Fibroblast of skin of abdomen (primary cell): ENCODE measurements at places on chromosomes 1 and 21.

DNA sequence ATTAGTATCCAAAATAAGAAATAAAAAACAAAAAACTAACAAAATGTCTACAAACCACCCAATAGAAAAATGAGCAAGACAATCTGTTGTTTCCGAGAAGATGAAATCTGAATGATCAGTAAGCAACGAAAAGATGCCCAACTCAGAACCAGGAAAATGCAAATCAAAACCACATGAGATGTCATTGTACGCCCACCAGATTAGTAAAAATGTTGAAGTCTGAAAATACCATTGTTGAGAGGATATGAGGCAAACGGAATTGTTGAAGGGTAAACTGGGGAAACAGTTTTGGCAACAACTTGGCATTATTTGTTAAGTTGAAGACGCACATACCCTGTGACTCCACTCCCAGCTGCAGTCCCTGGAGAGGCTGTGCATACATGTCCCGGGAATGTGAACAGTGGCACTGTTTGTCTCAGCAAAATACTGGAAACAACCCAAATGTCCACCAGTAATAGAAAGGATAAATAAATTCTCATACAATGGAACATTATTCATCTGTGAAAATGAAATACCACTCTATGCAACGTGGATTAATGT lies 10.6 kb downstream of the ZBTB17 start:
- DNase-seq: peak; percentile 61

DNA sequence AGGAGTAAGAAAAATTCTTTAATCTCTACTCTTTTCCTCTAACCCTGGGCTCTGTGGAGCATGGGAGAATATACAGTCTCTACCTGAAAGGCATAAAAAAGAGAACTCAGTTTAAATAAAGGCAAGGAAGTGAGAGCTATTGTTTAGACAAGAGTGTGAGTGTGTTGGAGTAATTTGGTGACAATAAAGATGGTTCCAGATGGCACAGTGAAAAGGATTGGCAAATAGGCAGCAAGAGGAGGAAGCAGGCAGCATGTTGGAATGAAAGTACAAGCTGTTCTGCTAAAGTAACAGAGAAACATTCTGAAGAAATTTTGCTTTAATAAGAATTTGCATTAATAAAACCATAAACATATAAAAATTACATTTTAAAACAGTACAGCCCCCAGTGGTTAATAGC lies 163.4 kb downstream of the DNM3 start:
- DNase-seq: no peak

GRCh38 chr1:75677443-75677842 lies 47.1 kb upstream of the ACADM start:
- no peak for DNase-seq

DNA sequence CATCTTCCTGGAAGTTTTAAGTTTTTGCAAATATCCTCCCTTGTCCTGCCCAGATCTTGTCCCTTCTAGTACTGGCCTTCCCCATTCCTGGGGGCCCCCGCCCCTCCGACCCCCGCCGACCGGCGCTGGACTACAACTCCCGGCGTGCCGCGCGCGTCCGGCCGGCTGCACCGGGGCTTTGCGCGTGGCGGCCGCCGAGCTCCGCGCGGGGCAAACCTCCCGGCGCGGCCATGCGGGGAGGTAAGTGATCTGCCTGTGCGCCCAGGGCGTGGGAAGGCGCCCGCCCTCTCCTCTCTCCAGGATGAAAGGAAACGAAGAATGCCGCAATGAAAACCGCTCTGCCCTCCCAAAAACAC lies 3.2 kb upstream of the SAMD13 start:
- peak; percentile 40 for DNase-seq

DNA sequence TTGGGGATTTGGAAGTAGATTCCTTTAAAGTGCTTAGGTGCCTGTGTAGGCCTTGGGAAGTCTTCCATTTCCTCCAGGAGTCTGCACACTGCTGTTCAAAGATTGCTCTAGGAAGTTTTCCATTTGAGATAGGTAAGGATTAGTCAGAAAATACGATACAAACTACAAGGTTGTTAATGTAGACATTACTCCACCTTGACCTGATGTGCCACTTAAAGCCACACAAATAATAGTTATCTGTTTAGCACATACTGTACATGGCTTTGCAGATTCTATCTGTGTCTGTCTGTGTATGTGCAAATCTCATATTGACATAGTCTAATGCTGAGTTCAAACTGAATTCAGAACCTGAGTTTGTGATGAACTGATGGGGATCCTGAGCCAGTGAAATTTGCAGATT lies 118.4 kb downstream of the RHOU start:
- no peak for DNase-seq

GRCh38 chr1:240906477-240906876 lies 294.5 kb upstream of the GREM2 start:
- no peak for DNase-seq

DNA sequence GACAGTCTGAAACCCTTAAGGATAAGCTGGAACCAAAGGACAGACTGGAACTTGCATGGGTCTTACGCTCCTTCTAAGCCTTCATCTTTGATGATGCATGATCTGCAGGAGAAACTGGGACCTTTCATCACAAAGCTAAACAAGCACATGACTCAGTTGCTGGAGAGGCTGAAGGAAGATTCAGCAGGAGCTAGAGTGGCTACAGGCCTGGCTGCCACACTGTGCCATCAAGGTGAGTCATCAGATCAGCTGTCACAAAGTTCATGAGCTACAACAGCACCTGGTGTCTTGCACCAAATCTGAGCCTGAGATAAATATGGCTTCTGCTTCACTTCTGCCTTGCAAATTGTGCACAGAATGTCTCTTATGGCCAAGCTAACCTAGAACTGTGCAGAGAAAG lies 95.5 kb upstream of the MARK1 start:
- no peak for DNase-seq

DNA sequence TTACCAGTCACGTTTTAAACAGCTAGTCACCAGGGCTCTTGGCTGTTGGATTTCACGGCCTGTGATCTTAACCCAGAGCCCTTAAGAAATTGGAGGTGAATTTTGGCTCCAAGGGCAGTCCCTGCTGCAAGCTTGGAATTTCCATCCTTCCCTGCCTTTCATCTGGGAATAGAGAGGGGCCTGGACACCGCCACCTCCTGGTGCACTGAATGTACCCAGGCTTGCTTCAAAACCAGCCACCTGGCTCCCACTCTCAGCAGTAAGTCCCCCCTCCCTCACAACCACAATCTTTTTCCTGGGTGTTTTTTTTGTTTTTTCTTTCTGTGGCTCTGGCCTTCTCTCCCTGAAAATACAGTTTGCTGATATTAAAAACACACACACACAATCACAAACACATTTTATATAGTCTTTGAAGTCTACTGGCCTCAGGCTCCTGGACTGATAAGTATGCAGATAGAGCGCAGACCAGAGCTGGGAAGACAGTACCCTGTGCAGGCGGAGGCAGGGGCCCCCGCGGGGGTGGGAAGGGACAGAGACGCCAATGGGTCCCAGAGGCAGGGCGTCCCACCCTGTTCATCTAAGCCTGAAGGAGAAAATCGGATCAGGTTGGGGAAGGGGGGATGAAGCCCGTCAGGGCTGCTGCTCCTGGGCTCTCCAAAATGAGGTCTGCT lies 65.8 kb upstream of the IGSF21 start:
- no peak for DNase-seq

DNA sequence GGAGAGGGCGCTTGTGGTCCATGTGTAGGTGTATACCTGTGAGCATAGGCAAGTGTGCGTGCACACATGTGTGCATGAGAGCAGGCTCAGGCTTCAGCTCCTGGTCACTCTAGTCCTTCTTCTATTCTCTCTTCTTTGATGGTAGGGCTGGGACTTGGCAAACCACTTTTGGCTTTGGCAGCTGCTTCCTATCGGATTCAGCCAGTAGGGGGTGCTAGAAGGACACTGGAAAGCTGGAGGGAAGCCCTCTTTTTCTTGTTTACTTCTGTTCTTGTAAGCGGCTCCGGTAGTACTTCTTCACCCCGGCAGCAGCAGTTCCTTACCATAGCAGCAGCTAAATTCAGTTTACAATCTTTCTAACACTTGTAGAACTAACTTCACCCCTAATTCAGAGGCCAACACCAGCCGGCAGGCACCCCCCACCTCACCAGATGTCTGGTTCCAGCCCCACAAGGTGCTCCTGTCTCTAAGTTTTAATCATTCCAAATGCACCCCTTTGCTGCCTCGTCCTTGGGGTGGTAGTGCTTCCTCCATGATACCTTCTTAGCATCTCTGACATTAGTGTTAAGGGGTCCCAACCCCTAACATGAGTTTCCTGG lies 25.1 kb downstream of the NENF start:
- DNase-seq: peak; percentile 16

DNA sequence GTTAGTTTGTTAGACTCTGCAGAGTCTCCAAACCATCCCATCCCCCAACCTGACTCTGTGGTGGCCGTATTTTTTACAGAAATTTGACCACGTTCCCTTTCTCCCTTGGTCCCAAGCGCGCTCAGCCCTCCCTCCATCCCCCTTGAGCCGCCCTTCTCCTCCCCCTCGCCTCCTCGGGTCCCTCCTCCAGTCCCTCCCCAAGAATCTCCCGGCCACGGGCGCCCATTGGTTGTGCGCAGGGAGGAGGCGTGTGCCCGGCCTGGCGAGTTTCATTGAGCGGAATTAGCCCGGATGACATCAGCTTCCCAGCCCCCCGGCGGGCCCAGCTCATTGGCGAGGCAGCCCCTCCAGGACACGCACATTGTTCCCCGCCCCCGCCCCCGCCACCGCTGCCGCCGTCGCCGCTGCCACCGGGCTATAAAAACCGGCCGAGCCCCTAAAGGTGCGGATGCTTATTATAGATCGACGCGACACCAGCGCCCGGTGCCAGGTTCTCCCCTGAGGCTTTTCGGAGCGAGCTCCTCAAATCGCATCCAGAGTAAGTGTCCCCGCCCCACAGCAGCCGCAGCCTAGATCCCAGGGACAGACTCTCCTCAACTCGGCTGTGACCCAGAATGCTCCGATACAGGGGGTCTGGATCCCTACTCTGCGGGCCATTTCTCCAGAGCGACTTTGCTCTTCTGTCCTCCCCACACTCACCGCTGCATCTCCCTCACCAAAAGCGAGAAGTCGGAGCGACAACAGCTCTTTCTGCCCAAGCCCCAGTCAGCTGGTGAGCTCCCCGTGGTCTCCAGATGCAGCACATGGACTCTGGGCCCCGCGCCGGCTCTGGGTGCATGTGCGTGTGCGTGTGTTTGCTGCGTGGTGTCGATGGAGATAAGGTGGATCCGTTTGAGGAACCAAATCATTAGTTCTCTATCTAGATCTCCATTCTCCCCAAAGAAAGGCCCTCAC lies at the start of gene OLIG2:
Gene OLIG2, plus strand, starts transcription at position 447 of the 954 bp plus-strand sequence. CDS start 928 bp downstream, outside the sequence.
- DNase-seq: peak; percentile 36

- no peak for DNase-seq
Measured at GRCh38 chr1:3674100-3675094, 22.1 kb downstream of the TP73 start.

DNA sequence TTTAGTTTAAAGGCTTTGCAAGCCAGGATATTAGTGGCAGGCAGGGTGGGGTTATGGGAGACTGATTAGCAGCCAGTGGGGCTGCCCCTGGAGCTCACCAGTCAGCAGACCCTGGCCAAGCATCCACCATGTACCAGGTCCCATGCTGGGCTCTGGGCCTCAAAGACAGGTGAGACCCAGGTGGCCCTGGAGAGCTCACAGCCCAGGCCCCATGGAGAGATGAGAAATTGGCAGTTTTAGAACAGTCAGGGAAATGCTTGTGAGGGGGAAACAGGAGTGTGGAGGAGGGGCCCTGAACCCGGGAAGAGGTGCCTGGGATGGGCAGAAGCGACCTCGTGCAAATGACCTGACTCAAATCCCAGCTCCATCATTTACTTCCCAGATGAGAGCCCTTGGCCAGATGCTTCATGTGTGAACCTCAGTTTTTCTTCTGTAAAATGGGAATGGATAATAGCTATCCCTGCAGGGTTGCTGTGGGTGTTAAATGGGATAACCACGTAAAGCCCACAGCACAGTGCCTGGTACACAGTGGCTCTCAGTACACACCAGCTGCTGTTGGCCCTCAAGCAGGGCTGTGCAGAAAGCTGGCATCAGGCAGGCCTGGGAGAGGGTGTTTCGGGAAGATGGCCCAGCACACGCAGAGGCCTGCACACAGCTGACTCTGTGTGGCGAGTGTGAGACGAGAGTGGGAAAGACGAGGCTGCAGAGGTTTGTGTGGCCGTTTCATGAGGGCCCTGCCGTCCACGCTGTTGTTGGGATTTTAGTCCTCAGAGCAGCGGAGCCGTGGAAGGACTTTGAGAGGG lies 518.5 kb downstream of the PTPRU start:
- DNase-seq: no peak

DNA sequence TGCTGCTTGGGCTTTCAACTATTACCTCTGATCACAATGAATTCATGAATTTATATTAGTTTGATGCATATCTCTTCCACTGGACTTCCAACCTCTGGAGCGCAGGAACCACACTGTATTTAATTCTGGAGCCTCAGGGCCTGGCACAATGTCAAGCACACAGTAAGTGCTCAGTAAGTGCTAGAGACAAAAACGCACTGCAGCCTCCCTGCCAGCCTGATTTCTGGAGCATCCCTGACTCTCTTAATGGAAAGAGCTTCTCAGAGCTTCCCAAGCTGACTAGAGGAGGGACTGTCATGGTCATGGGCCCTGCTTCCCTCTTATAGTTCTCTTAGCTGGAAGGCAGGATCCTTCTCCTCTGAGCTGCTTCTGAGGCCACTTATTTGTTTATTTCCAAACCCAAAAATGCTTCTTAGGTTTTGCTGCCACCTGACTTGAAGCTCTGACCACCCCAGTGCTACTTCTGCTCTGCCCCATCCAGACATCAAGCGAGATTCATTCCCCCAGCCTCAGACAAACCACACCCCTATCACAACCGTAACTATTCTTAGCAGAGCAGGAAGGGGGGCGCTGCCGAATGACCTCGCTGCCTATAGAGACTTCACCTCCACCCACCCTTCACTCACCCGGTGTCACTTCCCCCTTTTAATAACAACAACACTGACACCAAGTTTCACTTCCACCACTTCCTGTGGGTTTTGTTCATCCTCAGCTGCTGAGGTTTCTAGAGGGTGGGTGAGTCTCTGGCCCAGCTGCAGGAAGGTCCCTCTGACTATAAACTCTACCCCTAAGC lies 33.6 kb downstream of the NUAK2 start:
- peak; percentile 45 for DNase-seq

GRCh38 chr1:226002667-226003501 lies 3.7 kb upstream of the SDE2 start:
- DNase-seq: peak; percentile 8

DNA sequence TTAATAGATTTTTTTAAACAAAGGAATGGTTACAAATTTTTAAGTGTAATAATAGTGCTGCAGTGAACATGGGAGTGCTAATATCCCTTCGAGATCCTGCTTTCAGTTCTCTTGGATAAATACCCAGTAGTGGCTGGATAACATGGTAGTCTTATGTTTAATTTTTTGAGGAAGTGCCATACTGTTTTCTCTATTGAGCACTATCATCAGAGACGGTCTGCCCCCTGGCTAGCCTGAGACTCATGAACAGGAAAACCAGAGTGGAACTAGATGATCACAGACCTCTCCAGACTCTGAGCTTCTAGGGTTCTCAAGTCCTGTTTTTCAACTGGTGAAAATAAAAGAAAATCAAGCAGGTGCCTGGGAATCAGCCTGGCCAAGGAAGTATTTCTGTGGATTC lies 97.3 kb upstream of the MARK1 start:
- no peak for DNase-seq

GRCh38 chr1:156942176-156942575 lies 21.7 kb downstream of the LRRC71 start:
- no peak for DNase-seq

- DNase-seq: no peak
Measured at GRCh38 chr1:21384620-21385019, 55.3 kb upstream of the NBPF3 start.

GRCh38 chr1:15206418-15207030 lies 40.5 kb upstream of the FHAD1 start:
- no peak for DNase-seq
